Stimulated activated naive CD4-positive, alpha-beta T cell treated with Interleukin-2 at 50 U/mL for 16 hours (primary cell): ENCODE measurements at places on chromosomes 3 and 15.

DNA sequence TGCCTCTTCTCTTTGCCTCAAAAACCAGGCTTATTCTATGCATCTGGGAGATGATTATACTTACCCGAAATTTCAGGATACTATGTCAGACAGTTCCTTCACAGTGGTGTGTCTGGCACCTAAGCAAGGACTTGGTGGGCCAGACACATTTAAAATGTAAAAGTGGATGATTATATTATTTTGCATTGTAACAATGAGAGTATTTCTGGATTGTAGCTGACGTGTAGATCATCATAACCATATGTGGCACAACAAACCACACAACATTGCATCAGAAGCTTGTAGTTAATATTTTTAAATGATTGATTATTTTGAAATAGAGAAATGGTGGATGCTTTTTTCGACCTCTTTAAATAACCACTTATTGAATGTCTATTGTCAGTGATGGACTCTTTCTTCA is 109.0 kb downstream of the TIGIT start:
- no peak for DNase-seq

DNA sequence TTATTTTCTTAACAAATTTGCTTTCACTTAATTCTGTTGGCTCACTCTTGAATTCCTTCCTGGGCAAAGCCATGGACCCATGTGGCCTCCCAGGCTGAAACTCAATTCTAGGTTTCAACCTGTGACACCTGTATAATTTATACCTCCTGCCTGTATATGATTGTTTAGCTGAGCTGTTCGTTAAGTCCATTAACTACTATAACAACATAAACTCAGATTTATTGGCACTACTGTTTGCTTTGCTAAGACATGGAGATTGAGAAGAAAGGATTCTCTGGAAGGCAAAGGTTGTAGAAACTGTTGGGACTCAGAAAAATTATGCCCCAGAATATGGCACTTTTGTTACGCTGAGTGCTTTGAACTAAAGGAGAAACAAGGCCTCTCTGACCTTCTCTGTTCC is 26.7 kb upstream of the CCDC50 start:
- DNase-seq, result no peak

GRCh38 chr3:142095841-142096240 is 53.5 kb downstream of the TFDP2 start:
- no peak for DNase-seq

GRCh38 chr15:89614164-89614563 is 38.9 kb downstream of the TICRR start:
- DNase-seq, result no peak

DNA sequence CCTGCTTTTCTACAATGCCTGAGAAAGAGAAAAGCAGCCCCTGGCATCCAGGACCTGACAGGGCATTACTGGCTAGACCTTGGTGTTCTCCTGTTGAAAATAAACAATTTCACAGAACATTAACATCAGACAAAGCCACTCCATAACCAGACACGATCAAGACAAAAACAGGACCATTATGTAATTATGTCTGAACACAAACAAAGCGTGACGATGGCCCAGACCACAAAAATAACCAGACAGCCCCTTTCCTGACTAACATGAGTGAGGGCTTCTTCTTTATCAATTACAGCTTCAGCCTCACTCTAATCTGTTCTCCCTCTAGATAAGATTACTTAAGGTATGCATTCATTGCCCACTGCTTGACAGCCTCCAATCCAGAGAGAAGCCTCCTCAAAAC is 172.7 kb upstream of the LMCD1 start:
- no peak for DNase-seq

GRCh38 chr3:139123377-139124095 is 78.8 kb upstream of the PRR23C start:
- DNase-seq, result no peak

- no peak for DNase-seq
These were observed 48.4 kb upstream of the TJP1 start for GRCh38 chr15:29870495-29871151.

- no peak for DNase-seq
These were observed 513.2 kb upstream of the TBL1XR1 start for GRCh38 chr3:177710506-177710905.

GRCh38 chr15:25345943-25346342 is 92.9 kb downstream of the UBE3A start:
- DNase-seq, result no peak

DNA sequence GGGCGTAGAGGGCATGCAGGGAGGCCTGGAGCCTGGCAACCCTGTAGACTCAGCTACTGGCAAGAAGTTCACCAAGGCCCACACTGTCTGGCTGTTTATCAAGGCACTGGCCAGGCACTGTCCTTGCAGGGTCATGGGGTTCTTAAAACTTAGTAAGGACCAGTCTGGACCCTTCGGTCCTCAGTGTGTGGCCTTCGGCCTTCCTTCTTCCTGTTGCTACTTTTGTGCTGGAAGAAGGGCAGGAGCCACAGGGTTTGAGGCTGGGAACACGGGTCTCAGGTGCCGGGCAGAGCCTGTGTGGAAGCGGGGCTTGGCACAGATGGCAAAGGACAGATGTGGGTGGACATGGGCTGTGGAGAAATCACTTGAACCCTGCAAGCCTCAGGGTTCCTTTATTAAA is 76.6 kb downstream of the SNRK start:
- no peak for DNase-seq

DNA sequence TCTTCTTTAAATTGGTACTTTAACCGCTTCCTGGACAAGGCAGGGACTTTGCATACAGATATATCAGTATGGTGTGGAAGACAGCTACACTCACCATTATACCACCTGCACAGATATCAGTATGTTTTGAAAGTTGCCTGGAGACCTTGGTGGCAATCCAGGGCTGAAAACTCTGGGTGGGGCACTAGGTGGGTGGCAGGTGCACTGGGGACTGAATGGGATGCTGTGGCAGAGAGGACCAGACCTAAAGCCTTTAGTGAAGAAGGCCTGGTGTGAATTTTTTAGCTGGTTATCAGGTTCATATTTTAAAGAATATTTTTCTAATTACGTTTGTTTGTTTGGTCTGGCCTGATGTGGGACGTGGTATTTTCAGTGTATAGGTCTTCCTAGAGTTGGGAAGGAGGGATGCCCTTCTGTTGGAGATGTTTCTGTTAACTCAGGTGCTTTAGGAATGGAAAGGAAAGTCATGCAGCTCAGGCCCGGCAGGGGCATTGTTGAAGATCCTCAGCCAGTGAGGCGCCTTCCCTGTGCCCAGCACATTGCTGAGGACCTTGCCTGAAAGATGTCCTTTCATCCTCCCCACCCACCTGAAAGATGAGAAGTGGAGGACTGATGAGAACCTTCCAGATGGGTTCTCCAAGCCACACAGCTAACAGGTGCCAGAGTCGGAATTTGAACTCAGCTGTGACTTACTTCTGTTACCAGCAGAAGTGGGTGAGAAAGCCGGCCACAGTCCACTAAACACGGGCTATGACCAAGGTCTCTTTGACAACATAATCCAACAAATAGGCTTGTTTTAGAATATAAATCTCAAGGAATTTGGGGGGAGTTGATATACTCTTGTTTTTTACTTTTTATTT is 77.3 kb downstream of the APBA2 start:
- no peak for DNase-seq

DNA sequence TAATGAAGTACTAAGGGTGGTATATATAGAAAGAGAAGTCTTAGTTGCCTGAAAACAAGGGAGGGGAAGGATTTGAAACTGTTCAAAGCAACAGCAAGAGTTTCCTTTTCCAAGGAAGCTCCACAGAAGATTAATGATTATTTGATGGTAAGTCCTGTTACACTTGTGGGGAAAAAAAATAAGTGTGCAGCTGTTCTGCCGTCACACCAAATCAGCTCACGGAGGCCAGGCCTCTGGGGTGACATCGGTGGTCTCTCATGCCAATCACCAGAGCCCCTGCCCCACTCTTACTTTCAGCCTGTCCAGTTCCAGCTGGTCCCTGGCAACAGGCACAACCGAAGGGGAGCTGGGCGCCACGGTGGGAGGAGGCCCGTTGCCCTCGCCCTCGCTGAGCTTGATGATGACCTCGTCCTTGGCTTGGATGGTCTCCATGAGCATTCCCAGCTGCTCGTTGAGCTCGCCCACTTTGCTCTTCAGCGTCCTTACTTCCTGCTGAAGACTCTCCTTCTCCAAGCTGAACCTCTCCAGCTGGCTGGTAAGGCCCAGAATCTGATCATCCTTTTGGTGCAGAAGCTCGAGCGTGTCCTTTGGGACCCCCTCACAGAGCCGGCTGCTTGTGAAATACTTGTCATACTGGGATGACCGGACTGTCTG is 53.5 kb downstream of the TBC1D2B start:
- no peak for DNase-seq

DNA sequence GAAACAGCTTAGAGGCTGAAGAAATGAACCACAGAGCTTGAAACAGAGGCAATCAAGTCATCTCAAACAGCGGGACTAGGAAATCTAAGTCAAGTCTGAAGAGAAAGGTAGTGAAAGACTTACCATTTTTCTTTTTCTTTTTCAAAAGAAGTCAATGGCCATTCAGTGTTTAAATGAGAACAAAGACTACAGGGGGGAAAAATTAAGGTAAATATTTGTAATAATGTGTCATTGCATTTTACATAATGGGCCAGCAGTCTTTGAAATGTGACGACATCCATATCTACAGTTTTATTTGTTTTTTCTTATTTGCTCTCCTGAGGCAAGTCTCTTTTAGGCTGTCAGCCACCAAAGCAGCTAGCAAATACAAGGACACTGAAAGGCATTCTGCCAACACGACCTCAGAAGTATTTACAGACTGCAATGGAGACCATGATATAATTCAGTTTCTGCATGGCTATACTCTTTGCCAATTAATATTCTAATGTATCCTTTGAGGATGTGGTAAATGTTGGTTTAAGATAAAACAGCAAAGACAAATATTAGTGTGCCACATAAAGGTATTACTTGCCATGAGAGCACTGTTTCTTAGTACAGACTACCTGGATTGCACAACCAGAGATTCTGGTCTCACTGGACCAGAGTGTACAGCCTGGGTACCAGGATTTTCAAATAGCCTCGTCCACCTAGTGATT is 307.0 kb upstream of the THBS1 start:
- no peak for DNase-seq

DNA sequence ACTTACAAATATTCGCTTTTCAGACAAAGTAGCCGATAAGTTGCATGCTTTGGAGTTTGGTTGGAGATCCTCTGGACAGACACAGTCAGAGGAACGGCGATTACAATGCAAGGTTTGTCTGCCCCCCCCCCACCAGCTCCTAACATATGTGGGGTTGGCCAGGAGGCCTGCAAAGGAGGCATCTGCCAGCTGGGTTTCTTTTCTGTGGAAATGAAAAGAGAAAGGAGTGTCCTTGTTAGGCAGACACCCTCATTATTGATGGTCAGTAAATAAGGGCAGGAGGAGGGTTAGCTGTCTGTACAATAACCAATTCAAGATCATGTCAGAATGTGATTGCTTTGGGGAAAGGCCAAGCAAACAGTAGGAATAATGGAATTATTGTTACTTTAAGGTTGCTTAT is 49.1 kb downstream of the TLNRD1 start:
- DNase-seq, result no peak

GRCh38 chr3:40745381-40746106 is 220.8 kb downstream of the ZNF621 start:
- DNase-seq, result no peak

GRCh38 chr15:58441376-58442070 is 9.7 kb downstream of the LIPC start:
- DNase-seq, result no peak

- no peak for DNase-seq
These were observed 136.2 kb downstream of the EPHB1 start for GRCh38 chr3:134931045-134931785.

DNA sequence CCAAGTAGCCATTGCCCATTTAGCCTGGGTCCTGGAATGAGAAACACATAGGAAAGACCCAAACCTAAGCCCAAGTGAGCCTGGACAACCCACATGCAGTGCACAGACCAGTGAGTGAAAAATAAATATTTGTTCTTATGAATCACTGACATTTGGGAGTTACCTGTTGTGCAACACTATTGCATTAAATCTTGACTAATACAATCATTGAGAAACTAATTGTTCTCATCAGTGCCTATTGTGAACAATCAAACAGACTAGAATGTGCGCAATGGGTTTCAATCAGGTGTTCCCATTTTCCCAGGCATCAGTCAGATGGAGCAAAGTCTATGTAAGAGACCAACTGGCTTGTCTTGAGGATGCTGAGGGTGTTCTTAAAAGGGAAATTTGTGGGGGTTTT is 54.7 kb upstream of the CNOT10 start:
- DNase-seq, result no peak

DNA sequence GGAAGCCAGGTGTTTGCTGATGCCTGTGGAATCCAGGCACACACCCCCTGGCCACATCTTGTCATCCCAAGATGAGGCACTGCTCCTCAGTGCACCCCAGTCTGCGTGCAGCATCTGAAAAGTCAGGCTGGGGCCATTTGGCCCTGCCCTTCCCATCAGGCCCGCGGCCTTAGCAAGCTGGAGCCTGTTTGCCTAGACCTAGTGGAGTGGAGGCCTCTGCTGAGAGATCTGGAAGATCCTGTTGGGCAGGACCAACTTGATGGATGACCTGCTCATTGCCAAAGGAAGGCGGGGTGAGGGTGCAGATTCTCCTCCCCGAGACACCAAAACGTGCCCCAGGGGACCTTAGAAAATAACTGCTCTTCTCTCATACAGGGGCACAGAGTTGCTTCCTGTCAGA is 220.2 kb downstream of the SHQ1 start:
- no peak for DNase-seq

DNA sequence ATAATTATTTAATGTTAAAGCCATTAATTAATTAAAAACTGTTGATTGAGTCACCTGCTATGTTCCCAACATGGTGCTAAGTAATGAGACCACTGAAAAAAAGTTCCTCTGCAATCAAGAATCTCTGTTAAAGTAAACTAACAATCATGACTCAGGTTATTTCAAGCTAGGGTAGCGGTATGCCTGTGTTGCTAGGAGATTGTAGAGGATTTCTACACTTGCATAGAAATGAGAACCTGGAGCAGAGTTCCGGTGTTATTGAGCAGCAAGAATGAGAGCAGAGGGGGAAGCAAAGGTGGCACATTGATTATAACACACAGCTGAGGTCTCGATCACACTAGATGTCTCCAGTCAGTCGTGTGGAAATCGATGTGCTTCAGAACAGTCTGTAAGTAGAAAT is 41.4 kb downstream of the C3orf85 start:
- DNase-seq, result no peak

DNA sequence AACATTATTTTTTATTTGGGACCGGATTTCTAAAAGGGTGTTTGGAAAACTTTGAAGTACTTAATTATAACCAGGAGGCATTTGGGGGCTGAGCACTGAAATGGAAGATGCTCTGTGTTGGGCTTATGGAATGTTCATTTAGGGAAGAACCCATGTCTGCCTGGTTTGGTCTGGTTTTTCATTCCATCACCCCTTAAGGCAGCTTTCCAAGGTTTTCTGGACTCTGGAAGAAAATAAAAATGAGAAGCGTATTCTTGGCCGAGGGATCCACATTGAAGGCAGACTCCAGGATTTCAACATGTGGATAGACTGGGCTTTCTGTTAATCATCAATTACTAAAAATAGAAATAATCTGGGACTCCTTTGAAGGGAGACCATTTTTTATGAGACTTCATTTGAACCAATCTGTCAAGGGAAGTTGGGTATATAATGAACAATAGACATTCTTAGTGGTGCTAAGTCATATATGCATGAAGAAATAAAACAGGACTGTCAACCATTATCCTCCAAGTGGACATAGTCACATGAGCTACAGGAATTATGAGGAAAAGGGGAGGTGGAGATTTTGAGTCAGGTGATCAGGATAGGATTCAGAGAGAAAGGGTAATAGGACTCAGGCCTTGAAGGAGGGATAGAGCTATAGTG is 270.5 kb upstream of the ADAMTS9 start:
- DNase-seq, result no peak
